ENCODE measurements at places on chromosomes 4 and X. TPM values are rescaled to one million over a fixed set of nuclear protein-coding genes. Genes with fewer than 3 reads are reported as not detected.

- no peak for DNase-seq
These were observed 18.2 kb upstream of the RASL11B start for GRCh38 chr4:52843958-52844357.

- peak; percentile 16 for DNase-seq
These were observed 1.6 kb downstream of the SLIT2 start for GRCh38 chr4:20253283-20253734.

- no peak for DNase-seq
These were observed 16.6 kb downstream of the DCK start for GRCh38 chr4:71009890-71010588.

DNA sequence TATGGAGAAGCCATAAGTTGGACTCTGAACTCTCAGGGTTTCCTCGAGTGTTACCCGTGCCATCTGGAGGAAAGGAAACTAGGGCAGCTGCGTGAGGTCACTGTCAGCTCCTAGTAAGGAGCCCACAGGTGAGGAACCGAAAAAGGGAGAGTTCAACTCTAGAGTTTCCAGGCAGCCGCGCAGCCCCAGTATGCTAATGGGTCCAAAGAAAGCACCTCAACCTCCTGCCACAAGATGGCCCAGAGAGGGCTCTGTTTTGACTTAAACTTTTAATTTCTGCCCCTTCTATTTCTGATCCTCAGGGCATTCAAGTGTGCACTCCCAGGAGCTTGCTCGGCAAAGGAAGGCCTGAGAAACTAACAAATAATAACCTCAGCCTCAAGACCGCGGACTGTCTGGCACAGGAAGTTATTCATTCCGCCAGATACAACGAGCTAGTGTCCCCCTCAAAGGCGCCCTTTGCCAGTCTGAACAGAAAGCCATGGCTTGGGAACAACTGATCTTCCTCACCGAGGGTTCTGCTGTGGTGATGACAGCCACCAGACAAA is 13.9 kb downstream of the SCARB2 start:
- peak; percentile 26 for DNase-seq

- DNase-seq, result no peak
These were observed 10.8 kb downstream of the PSAPL1 start for GRCh38 chr4:7423801-7424552.

Gene EDA
- 13.7 TPM for total RNA-seq
